ENCODE measurements at places on chromosomes 4 and X. TPM values are rescaled to one million over a fixed set of nuclear protein-coding genes. Genes with fewer than 3 reads are reported as not detected.

DNA sequence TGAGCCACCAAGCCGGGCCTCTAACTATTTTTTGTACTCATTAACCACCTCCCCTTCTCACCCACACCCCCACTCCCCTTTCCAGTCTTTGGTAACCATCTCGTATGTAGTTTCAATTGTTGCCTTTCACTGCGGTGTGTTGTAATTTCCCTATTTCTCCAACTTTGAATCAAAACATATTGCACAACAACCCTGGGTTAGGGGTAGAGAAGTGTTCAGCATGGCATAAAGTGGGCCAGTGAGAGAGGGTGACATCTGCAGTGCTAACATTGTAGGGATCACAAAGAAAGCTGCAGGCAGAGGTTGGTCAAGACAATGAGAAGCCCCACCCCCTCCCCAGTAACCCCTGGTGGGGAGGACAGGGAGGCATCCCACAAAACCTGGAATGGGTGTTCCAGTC is 92.7 kb downstream of the SPATA18 start:
- H3K36me3 ChIP-seq, result no peaks in the 10 kb centered on the region
- no peaks in the 10 kb centered on the region for H3K4me1 ChIP-seq
- H3K27ac ChIP-seq, result no peak overlapping the region
- DNase-seq, result no peak

DNA sequence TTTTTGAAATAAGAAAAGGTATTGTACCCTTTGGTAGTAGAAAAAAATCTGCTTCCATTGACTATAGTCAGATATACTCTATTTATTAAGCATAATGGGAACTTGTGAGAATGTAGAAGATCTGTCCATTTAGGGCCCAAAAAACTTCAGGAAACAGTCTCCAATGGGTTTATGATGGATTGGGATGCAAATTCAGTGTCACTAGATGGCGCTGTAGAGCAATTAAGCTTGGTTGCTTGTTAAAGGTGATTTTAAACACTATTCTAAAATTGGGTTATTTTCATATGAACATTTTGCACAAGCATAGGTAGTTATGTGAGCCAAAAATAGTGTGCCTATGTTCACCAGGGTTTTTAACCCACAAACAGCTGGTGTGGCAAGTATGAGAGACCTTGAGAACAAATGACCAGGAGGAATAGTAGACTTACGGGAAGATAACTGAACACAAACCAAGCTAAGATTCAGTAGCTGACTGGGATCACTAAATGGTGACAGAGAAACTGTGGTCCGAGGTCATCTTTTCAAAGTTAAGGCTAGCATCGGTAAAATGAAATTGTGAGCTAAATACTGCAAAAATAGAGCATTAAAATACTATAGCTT is 80.3 kb upstream of the LSM6 start:
- no peak overlapping the region for H3K4me3 ChIP-seq
- no peak overlapping the region for H3K27ac ChIP-seq
- H3K36me3 ChIP-seq, result no peaks in the 10 kb centered on the region
- no peaks in the 10 kb centered on the region for H3K27me3 ChIP-seq
- peaks cover 17% of the 10 kb centered on the region for H3K4me1 ChIP-seq
- DNase-seq, result no peak

- H3K27ac ChIP-seq, result no peak overlapping the region
- no peak overlapping the region for H3K4me3 ChIP-seq
Measured at GRCh38 chr4:3720466-3720865, 45.7 kb upstream of the ADRA2C start.

DNA sequence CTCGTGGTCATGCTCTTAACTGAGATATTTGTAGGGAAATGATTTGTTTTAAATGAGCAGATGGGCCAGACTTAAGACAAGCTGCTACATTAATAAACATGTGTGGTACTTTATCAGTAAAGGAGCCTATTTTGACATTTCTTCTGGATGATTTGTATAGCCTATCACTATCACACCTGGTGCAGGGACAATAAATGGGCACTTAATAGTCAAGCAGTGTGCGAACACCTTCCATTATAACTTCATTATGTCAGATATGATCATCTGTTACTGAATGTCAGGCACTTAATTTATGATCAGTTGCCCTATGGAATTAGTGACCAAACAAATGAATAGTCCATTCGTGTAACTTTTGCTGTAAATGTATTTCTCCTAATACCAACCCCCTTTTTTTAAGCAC is 628.8 kb downstream of the ADGRL3 start:
- no peaks in the 10 kb centered on the region for H3K4me1 ChIP-seq
- no peak overlapping the region for H3K4me3 ChIP-seq
- H3K27me3 ChIP-seq, result no peaks in the 10 kb centered on the region
- H3K36me3 ChIP-seq, result no peaks in the 10 kb centered on the region

- peaks cover 3% of the 10 kb centered on the region for H3K27me3 ChIP-seq
- DNase-seq, result no peak
- H3K4me3 ChIP-seq, result no peak overlapping the region
- no peak overlapping the region for H3K27ac ChIP-seq
- peaks cover 21% of the 10 kb centered on the region for H3K4me1 ChIP-seq
Measured at GRCh38 chr4:15375667-15376066, 52.2 kb upstream of the C1QTNF7 start.

DNA sequence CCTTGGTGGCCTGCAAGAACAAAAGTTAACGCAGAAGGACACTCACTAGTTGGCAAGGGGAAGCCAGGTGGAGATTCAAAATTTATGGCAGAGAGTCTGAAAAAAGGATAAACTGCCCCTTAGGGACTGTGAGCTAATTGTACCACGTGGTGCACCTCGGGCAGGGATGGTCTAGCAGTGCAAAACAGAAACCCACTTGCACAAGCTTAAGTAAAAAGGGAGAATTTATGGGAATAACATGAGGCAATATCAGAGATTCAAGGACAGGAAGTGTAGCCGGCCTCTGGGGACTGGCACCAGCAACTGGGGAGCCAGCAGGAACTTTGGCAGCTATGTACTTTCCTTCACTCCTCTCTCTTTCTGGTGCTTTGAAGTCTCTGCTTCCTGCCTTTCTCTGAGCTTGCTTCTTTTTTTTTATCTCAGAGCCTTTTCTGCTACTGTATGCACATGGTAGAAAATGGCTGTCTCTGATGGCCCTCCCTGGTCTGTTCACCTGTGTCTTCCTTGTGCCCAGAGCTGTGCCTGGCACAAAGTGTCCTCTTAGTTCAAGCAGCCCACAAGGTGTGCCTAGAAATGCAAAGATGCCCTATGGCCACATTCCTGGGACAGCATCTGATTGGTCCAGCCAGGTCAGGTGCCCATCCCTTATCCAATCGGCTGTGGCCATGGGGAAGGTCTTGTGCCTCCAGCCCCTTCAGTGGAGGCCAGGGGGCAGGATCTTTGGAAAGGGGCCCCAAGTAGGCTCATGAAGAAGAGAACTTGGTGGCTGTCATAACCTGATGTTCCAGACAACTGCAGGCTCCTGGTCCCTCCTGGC is 114.8 kb upstream of the ATP6AP2 start:
- H3K4me1 ChIP-seq, result peaks cover 13% of the 10 kb centered on the region
- no peaks in the 10 kb centered on the region for H3K36me3 ChIP-seq
- no peak overlapping the region for H3K4me3 ChIP-seq
- no peak overlapping the region for H3K27ac ChIP-seq

- peak overlapping the region; percentile 48 for H3K4me3 ChIP-seq
- peaks cover 35% of the 10 kb centered on the region for H3K4me1 ChIP-seq
- peaks cover 2% of the 10 kb centered on the region for H3K36me3 ChIP-seq
- H3K27ac ChIP-seq, result peak overlapping the region; percentile 77
Measured at GRCh38 chr4:159227984-159228383, 125.1 kb downstream of the RAPGEF2 start.

GRCh38 chr4:149055624-149056023 is 613.4 kb upstream of the NR3C2 start:
- no peak overlapping the region for H3K4me3 ChIP-seq
- no peak overlapping the region for H3K27ac ChIP-seq
- DNase-seq, result no peak
- H3K27me3 ChIP-seq, result peaks cover 2% of the 10 kb centered on the region
- H3K36me3 ChIP-seq, result no peaks in the 10 kb centered on the region
- H3K4me1 ChIP-seq, result no peaks in the 10 kb centered on the region

- no peaks in the 10 kb centered on the region for H3K4me1 ChIP-seq
- no peak overlapping the region for H3K27ac ChIP-seq
- H3K27me3 ChIP-seq, result no peaks in the 10 kb centered on the region
- DNase-seq, result no peak
- H3K36me3 ChIP-seq, result no peaks in the 10 kb centered on the region
Measured at GRCh38 chrX:44155126-44155525, 181.9 kb upstream of the NDP start.

GRCh38 chrX:150958177-150958576 is 25.0 kb upstream of the HMGB3 start:
- H3K4me1 ChIP-seq, result no peaks in the 10 kb centered on the region
- H3K4me3 ChIP-seq, result no peak overlapping the region
- DNase-seq, result no peak
- H3K36me3 ChIP-seq, result no peaks in the 10 kb centered on the region
- H3K27me3 ChIP-seq, result no peaks in the 10 kb centered on the region

DNA sequence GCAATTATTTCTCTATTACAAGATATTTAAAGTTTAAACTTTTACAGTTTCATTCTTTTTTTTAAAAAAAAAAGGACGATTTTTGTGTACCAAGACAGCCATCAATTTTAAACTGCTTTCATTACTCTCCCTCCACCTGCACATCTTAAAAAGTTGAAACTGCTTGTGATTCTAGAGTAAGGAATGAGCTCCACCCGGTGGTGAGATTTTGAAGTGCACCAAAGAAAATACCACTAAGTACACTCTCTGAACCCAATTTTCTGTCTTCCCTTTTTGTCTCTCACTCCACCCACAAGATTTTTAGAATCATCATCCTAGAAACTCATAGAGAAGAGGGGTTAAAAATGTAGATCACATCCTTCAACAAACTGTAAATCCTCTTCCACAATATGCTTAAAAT is 91.3 kb upstream of the WDR44 start:
- H3K27me3 ChIP-seq, result peaks cover 3% of the 10 kb centered on the region
- H3K27ac ChIP-seq, result no peak overlapping the region
- H3K4me1 ChIP-seq, result no peaks in the 10 kb centered on the region
- H3K4me3 ChIP-seq, result no peak overlapping the region
- H3K36me3 ChIP-seq, result no peaks in the 10 kb centered on the region

DNA sequence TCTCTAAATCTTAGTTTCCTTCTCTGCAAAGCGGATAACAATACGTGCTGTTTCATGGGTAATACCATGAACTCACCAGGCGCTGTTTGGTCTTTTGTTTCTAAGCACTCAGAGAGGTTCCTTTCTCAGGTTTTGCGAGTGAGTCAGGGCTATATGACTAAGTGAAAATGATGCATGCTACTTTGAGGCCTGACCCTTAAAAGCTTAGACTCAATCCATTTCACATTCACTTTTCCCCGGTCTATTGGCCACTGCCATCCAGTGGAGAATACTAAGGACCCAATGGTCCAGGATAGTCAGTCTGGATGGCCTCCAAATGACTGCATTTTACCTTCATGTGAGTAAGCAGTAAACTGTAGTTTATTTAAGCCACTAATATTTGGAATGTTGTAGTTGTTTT is 400.8 kb upstream of the SLIT2 start:
- H3K27ac ChIP-seq, result no peak overlapping the region
- H3K4me1 ChIP-seq, result peaks cover 12% of the 10 kb centered on the region
- no peaks in the 10 kb centered on the region for H3K36me3 ChIP-seq
- H3K4me3 ChIP-seq, result no peak overlapping the region
- H3K27me3 ChIP-seq, result no peaks in the 10 kb centered on the region
- DNase-seq, result no peak

DNA sequence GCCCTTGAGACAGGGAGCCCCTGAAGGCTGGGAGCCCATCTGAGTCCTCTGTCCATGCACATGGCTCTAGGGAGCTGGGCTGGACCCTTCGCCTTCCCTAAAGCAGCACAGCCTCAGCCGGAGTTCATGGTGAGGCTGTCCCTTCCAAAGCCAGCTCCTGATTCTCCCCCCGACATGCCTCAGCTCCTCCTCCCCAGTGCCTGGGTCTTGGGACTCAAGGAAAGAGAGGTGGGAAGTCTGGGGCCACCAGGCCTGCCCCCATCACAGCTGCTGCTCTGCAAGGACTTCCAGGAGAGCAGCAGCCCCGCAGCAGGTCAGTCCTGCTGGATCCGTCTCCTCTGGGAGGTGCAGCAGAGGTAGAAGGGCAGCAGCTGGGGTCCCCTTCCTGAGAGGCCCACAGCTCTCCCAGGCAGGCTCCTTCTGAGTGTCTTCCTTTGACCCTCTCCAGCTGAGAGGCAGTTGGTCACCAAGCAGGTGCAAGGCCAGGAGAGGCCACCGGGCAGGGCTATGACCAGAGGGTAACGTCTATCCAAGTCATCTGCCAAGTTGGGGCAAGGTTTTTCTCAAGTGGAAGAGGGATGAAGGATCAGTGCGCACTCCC is 90.5 kb downstream of the ADRA2C start:
- H3K27ac ChIP-seq, result no peak overlapping the region
- H3K4me3 ChIP-seq, result no peak overlapping the region
- no peaks in the 10 kb centered on the region for H3K36me3 ChIP-seq
- peaks cover 10% of the 10 kb centered on the region for H3K27me3 ChIP-seq

DNA sequence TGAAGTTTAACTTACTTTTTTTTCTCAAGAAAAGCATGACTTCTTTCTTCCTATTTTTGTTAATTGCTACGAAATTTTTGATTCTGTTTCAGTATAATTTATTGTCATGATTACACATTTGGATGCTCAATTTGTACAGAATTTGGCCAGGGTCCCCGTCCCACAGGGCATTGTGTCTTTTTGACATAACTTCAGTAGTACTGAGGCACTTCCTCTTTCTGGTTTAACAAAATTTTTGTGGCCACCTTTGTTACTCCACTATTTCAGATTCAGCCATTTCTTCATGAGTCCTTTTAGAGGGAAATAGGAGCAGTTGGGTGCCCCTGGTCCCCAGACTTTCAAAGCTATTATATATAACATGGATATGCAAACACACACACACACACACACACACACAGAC is 1248.7 kb downstream of the PCDH7 start:
- no peaks in the 10 kb centered on the region for H3K36me3 ChIP-seq
- no peak for DNase-seq
- no peaks in the 10 kb centered on the region for H3K4me1 ChIP-seq
- no peaks in the 10 kb centered on the region for H3K27me3 ChIP-seq

GRCh38 chr4:26062215-26062614 is 148.2 kb downstream of the SMIM20 start:
- no peak overlapping the region for H3K4me3 ChIP-seq
- H3K27me3 ChIP-seq, result peaks cover 3% of the 10 kb centered on the region
- DNase-seq, result no peak
- no peaks in the 10 kb centered on the region for H3K36me3 ChIP-seq

GRCh38 chr4:39480902-39481695 is 22.2 kb downstream of the LIAS start:
- no peak overlapping the region for H3K27ac ChIP-seq
- H3K4me3 ChIP-seq, result no peak overlapping the region
- H3K27me3 ChIP-seq, result no peaks in the 10 kb centered on the region
- peaks cover 8% of the 10 kb centered on the region for H3K4me1 ChIP-seq

- peak overlapping the region; percentile 38 for H3K27ac ChIP-seq
- no peaks in the 10 kb centered on the region for H3K27me3 ChIP-seq
- H3K4me1 ChIP-seq, result peaks cover 18% of the 10 kb centered on the region
- no peak for DNase-seq
Measured at GRCh38 chr4:109067508-109068235, 234.8 kb downstream of the COL25A1 start.

Gene ATP1B4
- not detected for total RNA-seq

Gene GYPA
- total RNA-seq, result not detected

Gene SPANXC
- not detected for total RNA-seq

Gene PHKA1
- 2.6 TPM for total RNA-seq

Gene PAGE2B
- not detected for total RNA-seq

Gene KLHL4
- 0.38 TPM for total RNA-seq

Gene NWD2
- not detected for total RNA-seq

Measured in osteocyte (in vitro differentiated cells).